ENCODE measurements at places on chromosomes 4 and X. TPM values are rescaled to one million over a fixed set of nuclear protein-coding genes. Genes with fewer than 3 reads are reported as not detected.

CCDC120 gene
- 1.2 TPM for total RNA-seq

GPAT3 gene
- 0.36 TPM for total RNA-seq

EDA gene
- total RNA-seq: 0.59 TPM

CITED1 gene
- not detected for total RNA-seq

CLGN gene
- total RNA-seq: 0.72 TPM

ZGRF1 gene
- total RNA-seq: 7.1 TPM

VCX3A gene
- total RNA-seq: not detected

C1QTNF7 gene
- total RNA-seq: 0.72 TPM

IL1RAPL1 gene
- total RNA-seq: 0.29 TPM

POLN gene
- total RNA-seq: 4.1 TPM

MAGEC1 gene
- not detected for total RNA-seq

PNMA6F gene
- not detected for total RNA-seq

TMSB15A gene
- 0.29 TPM for total RNA-seq

NOX1 gene
- not detected for total RNA-seq

MAGED4 gene
- total RNA-seq: 58.6 TPM

Measured in osteoblast (primary cell).